NCI-H460 (cell line): ENCODE measurements at places on chromosomes 1 and 21. TPM values are rescaled to one million over a fixed set of nuclear protein-coding genes. Genes with fewer than 3 reads are reported as not detected.

The CFAP74 gene
- total RNA-seq, result not detected in 2 replicates

The TSPAN2 gene
- total RNA-seq, result 0.05 TPM in 1 of 2 replicates, not detected in the other

The DNAJC6 gene
- 16.9 and 18.6 TPM in 2 replicates for total RNA-seq

The TRABD2B gene
- total RNA-seq, result 1.3 TPM in 2 replicates

The SLC1A7 gene
- total RNA-seq, result not detected in 2 replicates
